ENCODE measurements at places on chromosomes 7 and 10.
A peak's percentile ranks its signal among the peaks of the same experiment; 100 is the strongest.

GRCh38 chr10:34449836-34450235, 365.3 kb downstream of the PARD3 start:
- no peak for DNase-seq

GRCh38 chr7:84237533-84238173, 43.1 kb upstream of the SEMA3A start:
- DNase-seq: peak; percentile 94

- no peak for DNase-seq
Observed at GRCh38 chr7:44769376-44769775, 20.7 kb downstream of the ZMIZ2 start.

DNA sequence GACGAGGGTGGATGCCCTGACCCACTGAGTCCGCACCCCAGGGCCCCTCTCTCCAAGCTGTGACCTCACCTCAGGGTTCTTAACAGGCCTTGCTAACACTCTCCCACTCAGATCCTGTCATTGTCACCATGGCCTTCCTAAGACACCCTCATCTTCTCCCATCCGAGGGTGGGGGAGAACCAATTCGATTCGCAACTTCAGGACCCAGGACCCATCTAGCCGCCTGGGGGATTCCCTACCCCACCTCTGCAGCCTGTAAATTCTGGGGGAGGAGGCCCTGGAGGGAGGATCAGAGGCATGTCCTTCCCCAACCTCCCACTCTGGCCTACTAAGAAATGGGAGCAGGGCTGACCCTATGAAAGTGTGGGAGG, 17.4 kb downstream of the TRIM8 start:
- no peak for DNase-seq

- no peak for DNase-seq
Observed at GRCh38 chr10:96688789-96689188, 31.5 kb downstream of the PIK3AP1 start.

DNA sequence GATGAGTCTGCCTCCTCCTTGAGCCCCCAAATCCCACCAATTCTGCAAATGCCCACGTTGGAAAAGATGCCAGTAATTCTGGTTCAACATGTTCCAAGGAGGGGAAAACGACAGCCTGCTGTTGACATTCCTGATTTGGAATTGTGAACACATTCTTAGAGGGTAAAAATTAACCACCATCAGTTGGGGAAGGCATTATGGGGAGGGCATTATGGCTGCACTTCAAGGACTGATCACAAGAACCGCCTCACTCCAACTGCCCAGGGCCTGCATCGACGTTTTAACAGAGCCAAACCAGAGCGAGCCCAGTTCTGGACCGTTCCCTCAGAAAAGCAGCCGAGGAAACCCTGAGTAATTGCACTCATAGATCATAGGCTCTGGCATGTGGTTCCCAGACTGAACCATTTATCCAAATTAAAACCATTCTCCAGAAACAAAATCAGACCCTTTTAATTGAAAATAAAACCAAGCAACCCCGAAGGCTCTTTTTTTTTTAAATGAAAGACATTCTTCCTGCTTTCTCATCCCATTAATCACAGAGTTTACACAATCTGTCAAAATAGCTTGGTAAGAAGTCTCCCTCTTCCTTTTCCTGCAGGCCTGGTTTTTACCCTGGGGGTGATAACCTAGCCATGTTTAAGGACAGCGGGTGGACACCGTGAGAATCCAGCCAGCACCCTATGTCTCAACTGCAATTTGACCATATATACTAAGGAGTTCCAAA, 8.0 kb downstream of the TNS3 start:
- DNase-seq: peak; percentile 91

DNA sequence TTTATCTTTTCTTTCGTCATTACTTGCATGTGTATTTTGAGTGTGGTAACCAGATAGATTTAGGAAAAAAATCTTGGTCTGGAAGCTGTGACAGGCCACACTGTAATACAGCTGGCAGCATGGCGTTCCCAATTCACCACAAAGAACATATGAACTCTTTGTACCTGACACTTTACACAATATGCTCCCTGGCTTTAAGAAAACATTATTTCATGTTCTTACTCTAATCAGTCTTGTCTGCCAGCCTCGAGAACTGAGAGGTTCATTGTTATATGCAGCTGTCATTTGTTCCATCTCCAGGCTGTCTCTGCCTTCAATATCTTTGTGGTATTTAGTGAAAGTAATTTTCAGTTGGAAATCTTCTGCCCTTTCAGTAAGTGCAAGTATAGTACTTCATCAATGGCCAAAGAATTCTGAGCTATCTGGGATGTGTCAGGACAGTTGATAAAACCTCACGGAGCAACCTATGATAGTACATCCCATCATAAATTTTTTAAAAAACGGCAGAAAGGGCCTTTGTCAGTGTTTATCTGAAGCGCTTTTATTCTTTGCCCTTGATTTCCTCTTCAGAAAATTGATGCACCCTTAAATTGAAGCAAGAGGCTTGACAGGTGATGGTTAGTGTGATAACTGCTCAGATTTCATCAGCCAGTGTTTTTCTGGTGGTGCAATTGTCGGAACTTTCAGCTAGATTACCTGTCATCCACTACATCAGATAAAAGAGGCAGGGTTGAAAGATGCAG, 146.3 kb upstream of the SP8 start:
- DNase-seq: no peak

- DNase-seq: no peak
Observed at GRCh38 chr7:151456276-151456675, 16.3 kb upstream of the CRYGN start.

GRCh38 chr10:4662576-4663161, 163.3 kb upstream of the AKR1E2 start:
- DNase-seq: no peak

DNA sequence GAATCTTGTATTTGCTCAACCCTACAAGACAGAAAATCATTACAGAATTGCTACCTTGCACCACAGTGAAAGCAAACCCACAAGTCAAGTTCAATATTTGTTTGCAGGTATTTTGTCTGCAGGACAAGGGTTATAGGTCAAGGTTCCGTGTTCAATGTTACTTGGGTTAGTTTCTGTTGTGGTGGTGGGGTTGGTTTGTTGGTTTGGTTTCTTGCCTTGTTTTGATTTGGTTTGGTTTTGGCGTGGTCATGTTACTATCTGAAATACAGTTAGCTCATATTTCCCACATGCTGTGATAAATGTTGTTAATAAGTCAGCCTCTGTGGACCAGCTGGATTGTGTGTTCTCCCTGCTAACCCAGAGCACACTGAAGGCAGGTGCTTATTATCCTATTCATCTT, 75.6 kb upstream of the INSIG1 start:
- DNase-seq: no peak

DNA sequence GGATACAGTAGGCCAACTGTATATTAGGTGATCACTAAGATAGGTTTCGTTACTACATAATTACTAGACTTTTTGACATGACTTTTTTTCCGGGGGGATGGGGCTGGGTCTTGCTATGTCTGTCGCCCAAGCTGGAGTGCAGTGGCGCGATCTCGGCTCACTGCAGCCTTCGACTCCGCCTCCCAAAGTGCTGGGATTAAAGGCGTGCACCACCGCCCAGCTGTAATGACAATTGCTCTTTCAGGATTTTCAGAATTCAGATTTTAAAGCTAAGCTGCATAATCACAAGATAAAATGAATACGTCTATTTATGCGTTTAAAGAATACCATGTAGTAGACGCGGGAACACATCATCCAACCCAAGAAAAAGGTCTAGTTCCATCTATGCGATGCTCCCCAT, 982 bp downstream of the IDI1 start:
- no peak for DNase-seq

GRCh38 chr7:55223023-55223422, 142.1 kb upstream of the LANCL2 start:
- no peak for DNase-seq

DNA sequence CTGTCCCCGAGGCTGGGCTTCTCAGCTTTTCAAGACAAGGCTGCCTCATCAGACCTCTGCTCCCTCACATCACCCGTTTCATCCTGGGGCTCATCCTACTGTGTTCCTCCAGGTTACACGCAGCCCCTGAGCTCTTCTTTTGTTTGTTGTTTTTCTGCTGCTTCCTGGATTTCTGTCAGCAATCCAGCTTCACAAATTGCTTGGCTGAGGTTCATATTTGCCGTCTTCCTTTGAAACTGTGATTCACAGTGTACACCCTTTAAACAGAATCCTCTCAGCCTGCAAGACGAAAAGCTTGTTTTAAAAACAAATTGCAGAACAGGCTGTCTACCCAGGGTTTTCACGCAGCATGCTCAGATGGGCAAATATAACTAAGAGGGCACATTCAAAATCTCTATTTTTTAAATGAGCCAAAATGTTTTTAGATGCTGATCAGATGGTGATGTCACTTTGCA, 39.1 kb upstream of the PARD3 start:
- DNase-seq: peak; percentile 12

GRCh38 chr7:2444476-2444875, 31.7 kb downstream of the GRIFIN start:
- DNase-seq: no peak

- no peak for DNase-seq
Observed at GRCh38 chr10:132549371-132549770, 11.8 kb downstream of the INPP5A start.

DNA sequence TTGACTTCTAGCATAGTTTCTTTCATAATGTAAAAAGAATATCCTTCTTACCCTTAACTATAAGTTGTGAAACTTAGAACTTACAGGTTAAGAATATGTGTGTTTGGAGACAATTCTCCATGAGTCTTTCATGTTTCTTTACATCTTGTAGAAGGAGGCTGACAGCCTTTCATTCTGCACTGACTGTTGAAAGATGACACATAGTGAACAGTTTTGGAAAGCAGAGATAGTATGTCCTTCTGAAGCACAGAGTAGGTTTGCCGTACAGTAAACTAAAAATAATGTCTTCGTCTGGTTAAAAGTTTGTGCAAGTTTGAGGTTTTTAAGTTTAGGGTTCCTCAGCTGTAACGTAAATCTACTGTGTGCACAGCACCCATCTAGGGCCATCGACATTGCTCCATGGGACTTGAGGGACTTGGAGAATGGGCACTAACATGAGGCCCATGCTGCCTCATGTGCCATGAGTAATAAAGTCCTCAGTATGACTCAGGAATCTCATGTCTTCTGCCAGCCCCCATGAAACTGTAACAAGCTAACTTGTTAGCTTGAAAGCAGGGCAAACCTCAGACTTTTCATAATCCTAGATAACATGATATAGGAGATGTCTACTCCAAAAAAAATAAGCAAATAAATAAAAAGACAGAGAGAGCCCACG, 24.5 kb upstream of the ELAPOR2 start:
- no peak for DNase-seq

GRCh38 chr7:41006306-41006995, 696.4 kb downstream of the INHBA start:
- peak; percentile 72 for DNase-seq

DNA sequence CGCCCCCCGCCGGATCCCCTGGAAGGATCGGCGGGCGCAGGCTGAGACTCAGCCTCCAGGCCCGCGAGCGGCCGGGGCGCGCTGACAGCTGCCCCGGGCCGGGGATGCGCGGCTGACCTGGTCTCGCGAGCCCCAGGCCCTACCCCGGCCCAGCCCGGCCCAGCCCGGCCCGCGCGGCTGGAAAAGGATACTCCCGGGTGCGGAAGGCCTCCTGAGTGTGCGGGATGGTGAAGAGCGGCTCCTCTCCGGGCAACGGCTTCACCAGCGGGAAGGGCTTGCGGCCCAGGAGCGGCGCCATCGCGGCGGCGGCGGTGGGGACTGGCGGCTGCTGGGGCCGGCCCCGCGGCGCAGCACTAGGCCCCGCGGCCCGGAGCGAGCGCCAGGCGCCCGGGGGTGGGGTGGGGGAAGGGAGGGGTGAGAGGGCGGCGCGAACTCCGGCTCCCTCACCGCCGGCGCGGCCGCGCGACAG, 423 bp downstream of the BAZ1B start:
- DNase-seq: no peak

GRCh38 chr7:49483142-49483541, 290.3 kb upstream of the VWC2 start:
- no peak for DNase-seq

GRCh38 chr10:113947184-113948041, 93.0 kb downstream of the NHLRC2 start:
- no peak for DNase-seq

DNA sequence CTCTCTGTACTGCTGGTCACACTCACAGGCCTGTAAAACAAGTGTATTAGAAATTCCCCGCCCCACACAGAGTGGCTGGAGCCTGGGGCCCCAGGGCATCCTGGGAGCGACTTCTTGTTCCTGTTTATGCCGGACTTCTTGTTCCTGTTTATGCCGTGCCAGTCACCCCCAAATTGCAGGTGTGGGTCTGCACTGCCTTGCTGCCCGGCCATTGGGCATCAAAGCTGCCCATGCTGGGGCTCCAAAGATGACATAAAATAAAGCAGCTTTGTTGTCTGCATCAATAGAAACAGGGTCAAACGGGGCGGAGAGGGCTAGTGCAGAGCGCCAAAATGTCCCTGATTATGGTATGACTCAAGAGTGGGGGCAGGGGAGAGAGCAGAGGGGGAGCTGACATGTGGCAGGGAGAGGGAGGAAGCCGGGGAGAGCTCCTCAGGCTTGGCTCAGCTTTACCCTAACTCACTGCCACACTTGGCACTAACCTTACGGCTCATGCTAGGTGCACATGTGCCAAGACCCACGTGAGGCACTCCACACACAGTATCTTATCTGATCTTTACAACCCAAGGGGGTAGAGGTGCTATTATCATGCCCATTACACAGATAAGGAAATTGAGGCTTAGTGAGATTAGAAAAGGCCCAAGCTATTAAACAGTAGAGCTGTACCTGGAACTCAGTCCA, 98.4 kb downstream of the PIP4K2A start:
- no peak for DNase-seq

- DNase-seq: no peak
Observed at GRCh38 chr7:47778153-47778661, 170.1 kb downstream of the PKD1L1 start.

GRCh38 chr7:158582089-158582456, 5.5 kb downstream of the PTPRN2 start:
- DNase-seq: no peak

DNA sequence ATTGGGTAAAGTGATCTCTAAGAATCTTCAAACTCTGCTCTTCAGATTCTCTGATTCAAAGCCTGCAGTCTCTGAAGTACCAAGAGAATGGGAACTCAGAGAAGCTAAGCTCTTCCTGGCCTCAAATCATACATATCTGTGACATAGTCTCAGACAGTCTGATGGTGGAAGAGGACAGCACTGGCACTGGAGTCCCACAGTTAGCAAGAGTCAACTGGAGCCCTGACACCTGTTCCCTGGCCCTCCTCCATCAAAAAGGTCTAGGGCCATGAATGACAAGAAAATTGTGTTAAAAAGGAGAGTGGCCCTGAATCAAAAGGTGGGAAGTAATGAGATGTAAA, 37.7 kb downstream of the PRSS2 start:
- no peak for DNase-seq

GRCh38 chr10:126667568-126667967, 2.9 kb downstream of the C10orf90 start:
- no peak for DNase-seq
